ENCODE measurements at places on chromosomes 7 and 10. TPM values are rescaled to one million over a fixed set of nuclear protein-coding genes. Genes with fewer than 3 reads are reported as not detected.

The TRIM73 gene
- total RNA-seq: 8.3 TPM

The C10orf105 gene
- total RNA-seq: 1.1 TPM

The LOXL4 gene
- not detected for total RNA-seq

The ARL4A gene
- total RNA-seq: 16.2 TPM

All from activated CD8-positive, alpha-beta T cell treated with anti-CD3 and anti-CD28 coated beads, Interleukin-2, amount 10 ng/mL, durations not matched to agents 7 days and 5 days (primary cell).